ENCODE measurements at places on chromosomes 2 and 18.

GRCh38 chr18:35842536-35842935 is 129.9 kb upstream of the RMP24 start:
- no peak overlapping the region for H3K4me3 ChIP-seq
- H3K27ac ChIP-seq, result no peak overlapping the region
- no peaks in the 10 kb centered on the region for H3K36me3 ChIP-seq
- no peaks in the 10 kb centered on the region for H3K27me3 ChIP-seq
- no peaks in the 10 kb centered on the region for H3K4me1 ChIP-seq
- no peak for DNase-seq

DNA sequence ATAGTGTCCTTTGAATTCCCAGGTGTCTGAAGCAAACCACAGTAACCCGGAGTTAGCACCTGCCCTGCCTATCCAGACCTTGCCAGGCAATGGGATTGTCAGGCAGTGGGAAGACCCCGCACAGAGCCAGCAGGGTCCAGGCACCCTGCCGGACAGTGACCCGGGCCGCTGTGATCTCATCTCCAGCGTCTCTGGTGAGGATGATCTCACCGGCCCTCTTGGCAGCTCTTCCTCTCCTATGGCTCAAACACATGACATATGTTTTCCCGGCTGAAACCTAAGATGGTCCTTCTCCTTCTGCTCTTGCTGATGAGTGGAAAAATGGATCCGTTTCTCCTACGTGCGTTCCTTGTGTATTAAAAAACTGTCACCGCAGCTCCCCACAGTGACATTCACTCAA is 75.1 kb downstream of the ACOXL start:
- no peak overlapping the region for H3K4me3 ChIP-seq
- H3K27ac ChIP-seq, result peak overlapping the region; percentile 74
- H3K36me3 ChIP-seq, result no peaks in the 10 kb centered on the region
- DNase-seq, result peak; percentile 61
- H3K4me1 ChIP-seq, result peaks cover 15% of the 10 kb centered on the region

DNA sequence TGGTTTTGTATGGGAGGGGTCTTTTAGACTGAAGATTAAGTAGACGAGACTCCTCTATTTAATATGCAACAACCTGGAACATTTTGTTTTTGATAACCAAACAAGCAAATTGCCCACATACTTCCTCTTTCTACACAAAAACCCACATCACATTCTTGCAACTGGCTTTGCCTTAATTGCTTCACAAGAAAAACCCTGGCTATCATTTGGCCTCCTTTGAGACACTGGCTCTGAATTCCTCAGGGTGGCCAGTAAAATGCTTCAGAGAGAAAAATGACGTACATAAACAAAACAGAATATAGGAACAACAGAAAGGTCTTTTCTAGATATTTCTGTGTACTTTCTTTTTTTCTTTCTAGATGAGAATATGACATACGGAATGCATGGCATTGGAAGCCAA is 103.0 kb downstream of the TRIB2 start:
- H3K4me3 ChIP-seq, result no peak overlapping the region
- H3K36me3 ChIP-seq, result no peaks in the 10 kb centered on the region
- H3K27me3 ChIP-seq, result no peaks in the 10 kb centered on the region
- H3K27ac ChIP-seq, result peak overlapping the region; percentile 76
- H3K4me1 ChIP-seq, result peaks cover 23% of the 10 kb centered on the region

GRCh38 chr2:163466331-163467250 is 269.2 kb downstream of the FIGN start:
- DNase-seq, result no peak
- H3K36me3 ChIP-seq, result no peaks in the 10 kb centered on the region
- H3K27me3 ChIP-seq, result no peaks in the 10 kb centered on the region
- peak overlapping the region; percentile 47 for H3K27ac ChIP-seq

- H3K4me1 ChIP-seq, result no peaks in the 10 kb centered on the region
- H3K27me3 ChIP-seq, result no peaks in the 10 kb centered on the region
- no peaks in the 10 kb centered on the region for H3K36me3 ChIP-seq
- no peak for DNase-seq
These were observed 62.4 kb upstream of the XIRP2 start for GRCh38 chr2:166825914-166826313.

GRCh38 chr2:232761301-232761907 is 15.0 kb downstream of the KCNJ13 start:
- H3K27ac ChIP-seq, result no peak overlapping the region
- H3K4me1 ChIP-seq, result no peaks in the 10 kb centered on the region
- no peak for DNase-seq

- peak overlapping the region; percentile 44 for H3K4me3 ChIP-seq
- no peak for DNase-seq
- peaks cover 31% of the 10 kb centered on the region for H3K27me3 ChIP-seq
- no peak overlapping the region for H3K27ac ChIP-seq
These were observed 139.4 kb upstream of the SIX3 start for GRCh38 chr2:44801841-44802776.

DNA sequence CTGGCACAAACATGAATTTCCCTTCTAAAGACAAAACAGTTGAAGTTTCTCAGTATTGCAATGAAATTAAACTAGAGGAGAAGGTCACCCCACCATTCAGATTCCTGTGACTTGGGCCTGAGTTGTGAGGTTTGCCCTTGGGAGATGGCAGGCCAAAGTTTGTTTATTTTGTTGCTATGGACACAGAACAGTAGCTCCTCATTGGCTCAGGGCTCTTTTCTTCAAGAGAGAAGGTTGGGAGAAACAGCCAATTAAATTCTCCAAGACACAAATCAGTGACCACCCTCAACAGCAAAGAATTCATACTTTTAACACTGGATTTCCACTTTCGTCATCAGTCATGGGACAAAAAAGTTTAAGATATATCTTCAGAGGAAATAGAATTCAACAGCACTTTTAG is at the start of gene FLACC1:
Gene FLACC1, minus strand, starts transcription at position 125 of the 400 bp plus-strand sequence. CDS start 5,941 bp downstream, outside the sequence.
- H3K4me3 ChIP-seq, result no peak within 1 kb of the TSS
- no peaks in the 10 kb centered on the region for H3K27me3 ChIP-seq
- no peak within 1 kb of the TSS for H3K27ac ChIP-seq
- no peak for DNase-seq
- no peaks in the 10 kb centered on the region for H3K4me1 ChIP-seq
- H3K36me3 ChIP-seq, result peaks cover 33% of the 10 kb centered on the region

GRCh38 chr2:219018726-219019125 is 22.6 kb downstream of the CFAP65 start:
- H3K27ac ChIP-seq, result no peak overlapping the region
- H3K36me3 ChIP-seq, result no peaks in the 10 kb centered on the region
- no peak overlapping the region for H3K4me3 ChIP-seq
- H3K4me1 ChIP-seq, result no peaks in the 10 kb centered on the region

GRCh38 chr2:82708681-82709080 is 1750.4 kb downstream of the SUCLG1 start:
- H3K27me3 ChIP-seq, result no peaks in the 10 kb centered on the region
- H3K4me1 ChIP-seq, result no peaks in the 10 kb centered on the region
- H3K36me3 ChIP-seq, result no peaks in the 10 kb centered on the region
- no peak overlapping the region for H3K27ac ChIP-seq

DNA sequence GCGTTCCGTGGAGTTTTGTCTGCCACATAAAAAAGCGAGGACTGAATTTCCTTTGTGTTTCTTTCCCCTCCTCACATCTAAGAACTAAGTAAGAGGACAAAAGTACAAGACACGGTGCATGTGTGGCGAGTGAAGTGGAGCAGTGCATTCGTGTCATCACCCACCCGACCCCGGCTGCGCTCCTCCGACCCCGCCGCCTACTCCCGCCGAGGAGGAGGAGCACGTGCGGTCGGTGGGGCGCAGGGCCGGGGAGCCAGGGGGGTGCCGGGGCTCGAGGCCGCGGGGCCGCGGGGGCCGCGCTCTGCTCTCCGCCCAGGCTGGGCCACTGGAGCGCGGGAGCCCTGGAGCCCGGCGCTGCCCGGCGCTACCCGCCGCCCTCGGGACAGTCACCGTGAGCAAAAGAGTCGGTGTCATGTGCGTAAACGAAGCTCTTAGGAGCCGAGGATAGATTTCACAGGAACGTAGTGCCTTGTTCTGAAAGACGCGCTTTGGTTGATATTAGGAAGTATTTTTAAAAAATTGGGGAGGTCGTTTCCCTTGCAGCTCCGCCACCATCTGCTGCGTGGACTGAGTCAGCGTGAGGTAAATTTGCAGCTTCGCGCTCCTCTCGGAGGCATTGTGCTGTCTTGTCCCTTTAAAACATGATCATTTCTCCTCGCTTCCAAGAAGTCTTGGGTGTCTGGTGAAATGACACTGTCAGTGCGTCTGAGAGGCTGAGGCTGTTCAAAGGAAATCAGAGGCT is 11.0 kb downstream of the TBR1 start:
- H3K36me3 ChIP-seq, result no peaks in the 10 kb centered on the region
- no peak overlapping the region for H3K27ac ChIP-seq
- peaks cover 88% of the 10 kb centered on the region for H3K27me3 ChIP-seq
- H3K4me1 ChIP-seq, result no peaks in the 10 kb centered on the region

GRCh38 chr2:37090019-37090477 is 5.7 kb downstream of the GPATCH11 start:
- peaks cover 4% of the 10 kb centered on the region for H3K36me3 ChIP-seq
- no peak for DNase-seq
- no peaks in the 10 kb centered on the region for H3K4me1 ChIP-seq
- H3K4me3 ChIP-seq, result no peak overlapping the region
- no peak overlapping the region for H3K27ac ChIP-seq
- no peaks in the 10 kb centered on the region for H3K27me3 ChIP-seq

- peak overlapping the region; percentile 18 for H3K27ac ChIP-seq
- DNase-seq, result no peak
- H3K4me1 ChIP-seq, result peaks cover 14% of the 10 kb centered on the region
- H3K27me3 ChIP-seq, result no peaks in the 10 kb centered on the region
- no peaks in the 10 kb centered on the region for H3K36me3 ChIP-seq
These were observed 84.0 kb upstream of the HAAO start for GRCh38 chr2:42876326-42876751.

- peak overlapping the region; percentile 90 for H3K27ac ChIP-seq
- peaks cover 4% of the 10 kb centered on the region for H3K36me3 ChIP-seq
- no peaks in the 10 kb centered on the region for H3K27me3 ChIP-seq
- no peak for DNase-seq
- H3K4me3 ChIP-seq, result peak overlapping the region; percentile 87
These were observed 536 bp upstream of the SLC25A12 start for GRCh38 chr2:171894612-171894947.

DNA sequence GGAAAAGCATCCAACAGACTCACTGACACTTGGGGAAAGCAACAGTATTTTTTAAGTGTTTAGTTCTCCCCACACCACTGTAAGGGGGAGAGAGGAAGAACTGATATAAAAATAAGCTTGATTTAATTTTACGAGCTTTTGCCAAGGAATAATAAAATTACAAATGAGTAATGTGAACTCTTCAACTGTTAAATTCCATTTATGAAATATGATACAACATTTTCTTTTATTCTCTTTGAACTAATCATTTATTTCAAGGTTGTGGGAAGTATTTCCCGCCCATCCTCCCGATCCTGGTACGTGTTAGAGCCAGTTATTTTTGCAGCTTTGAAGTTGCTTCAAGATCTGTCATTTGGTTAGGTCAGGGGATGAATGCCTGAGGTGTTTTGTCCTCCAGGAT is 35.2 kb downstream of the WDPCP start:
- peaks cover 13% of the 10 kb centered on the region for H3K4me1 ChIP-seq
- no peaks in the 10 kb centered on the region for H3K27me3 ChIP-seq
- no peak for DNase-seq
- H3K27ac ChIP-seq, result no peak overlapping the region
- no peak overlapping the region for H3K4me3 ChIP-seq
- H3K36me3 ChIP-seq, result no peaks in the 10 kb centered on the region

DNA sequence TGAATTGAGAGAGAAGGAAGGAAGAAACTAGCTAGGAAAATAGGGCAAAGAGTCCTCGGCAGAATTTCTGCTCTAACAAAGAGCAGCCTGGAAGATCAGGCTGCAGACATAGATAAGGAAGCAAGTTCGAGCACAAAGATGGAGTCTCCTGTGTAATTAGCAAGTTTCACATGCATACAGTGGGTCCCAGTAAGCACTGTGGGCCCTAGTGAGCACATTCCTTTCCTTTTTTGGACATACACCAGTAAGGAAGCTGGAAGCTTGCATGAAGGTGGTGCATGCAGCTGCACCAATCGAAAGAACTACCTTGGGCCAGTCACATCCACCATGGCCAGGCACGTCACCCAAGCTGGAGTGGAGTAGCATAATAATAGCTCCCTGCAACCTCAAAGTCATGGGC is 109.7 kb downstream of the NOL4 start:
- no peaks in the 10 kb centered on the region for H3K4me1 ChIP-seq
- no peaks in the 10 kb centered on the region for H3K27me3 ChIP-seq
- no peak overlapping the region for H3K4me3 ChIP-seq

GRCh38 chr18:50653402-50654093 is 93.7 kb downstream of the MAPK4 start:
- H3K27ac ChIP-seq, result peak overlapping the region; percentile 79
- H3K4me3 ChIP-seq, result no peak overlapping the region
- no peaks in the 10 kb centered on the region for H3K36me3 ChIP-seq
- no peaks in the 10 kb centered on the region for H3K27me3 ChIP-seq
- DNase-seq, result peak; percentile 64

DNA sequence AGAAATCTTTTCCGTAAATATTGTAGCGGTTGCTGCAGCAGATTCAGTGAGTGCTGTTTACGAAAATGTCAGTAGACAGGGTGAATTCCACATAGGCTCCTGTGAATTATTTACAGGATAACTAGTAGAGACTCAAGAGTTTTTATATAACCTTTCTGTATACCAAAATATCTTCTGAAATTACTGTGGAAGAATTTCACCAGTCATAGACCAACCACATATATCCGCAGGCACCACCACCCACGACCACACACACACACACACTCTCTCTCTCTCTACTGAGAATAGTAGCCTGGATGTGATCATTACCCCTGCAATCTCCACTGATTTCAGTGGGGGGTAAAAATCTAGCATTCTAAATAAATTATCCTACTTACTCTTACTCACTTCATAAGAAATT is 341.8 kb downstream of the RBM43 start:
- H3K27ac ChIP-seq, result no peak overlapping the region
- H3K36me3 ChIP-seq, result no peaks in the 10 kb centered on the region
- no peaks in the 10 kb centered on the region for H3K27me3 ChIP-seq
- no peak overlapping the region for H3K4me3 ChIP-seq
